ENCODE measurements at places on chromosomes 3 and 15.

DNA sequence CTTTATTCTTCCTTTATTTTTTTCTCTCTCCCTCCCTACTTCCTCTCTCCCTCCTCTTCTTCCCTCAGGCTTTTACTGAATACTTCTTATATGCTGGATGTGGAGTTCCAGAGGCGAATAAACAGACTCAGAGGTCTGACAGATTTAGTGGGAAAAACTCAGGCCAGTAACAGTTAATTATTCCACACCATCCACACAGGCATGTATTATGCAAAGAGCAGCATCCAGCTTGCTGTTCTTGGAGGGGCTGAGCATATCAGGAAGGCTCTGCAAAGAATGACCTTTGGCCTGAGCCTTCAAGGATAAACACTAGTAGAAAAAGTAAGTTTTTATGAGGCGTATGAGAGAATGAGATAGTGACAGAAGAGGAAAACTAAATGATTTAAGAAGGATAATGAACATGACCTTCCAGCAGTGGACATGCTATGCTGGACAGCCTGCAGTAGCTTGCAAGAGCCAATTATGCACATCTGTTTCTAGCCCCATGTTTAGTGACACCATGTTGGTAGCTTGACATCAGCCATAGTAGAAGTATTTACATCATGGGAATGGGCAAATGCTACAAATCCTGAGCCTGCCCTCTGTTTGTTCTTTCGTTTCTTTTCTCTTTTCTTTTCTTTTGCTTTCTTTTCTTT, 387.4 kb downstream of the EPHB1 start:
- no peak for DNase-seq

GRCh38 chr3:120459196-120459595, 8.4 kb upstream of the FSTL1 start:
- DNase-seq, result no peak

GRCh38 chr3:13536432-13536831, 12.5 kb upstream of the FBLN2 start:
- peak; percentile 46 for DNase-seq

GRCh38 chr3:112979244-112979832, 4.4 kb upstream of the CD200R1 start:
- no peak for DNase-seq

DNA sequence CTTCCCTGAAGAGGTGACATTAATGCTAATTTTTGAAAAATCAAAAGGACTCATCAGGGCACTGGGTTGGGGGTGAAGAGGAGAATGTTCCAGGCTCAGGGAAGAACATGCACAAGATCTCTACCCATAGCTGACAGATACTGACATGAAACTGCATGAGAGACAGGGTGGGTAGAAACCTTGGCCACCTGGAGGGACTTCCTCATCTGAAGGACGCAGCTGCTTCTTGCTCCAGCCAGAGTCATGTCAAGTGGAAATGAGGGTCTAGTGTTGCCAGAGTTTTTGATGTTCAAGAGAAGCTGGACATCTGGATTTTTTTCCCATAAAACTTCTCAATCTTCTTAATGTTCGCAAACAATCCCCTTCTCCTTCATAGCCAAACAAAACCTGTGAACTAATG, 29.7 kb downstream of the AMOTL2 start:
- DNase-seq, result no peak

- no peak for DNase-seq
Measured at GRCh38 chr15:68550004-68550403, 28.8 kb upstream of the CORO2B start.

DNA sequence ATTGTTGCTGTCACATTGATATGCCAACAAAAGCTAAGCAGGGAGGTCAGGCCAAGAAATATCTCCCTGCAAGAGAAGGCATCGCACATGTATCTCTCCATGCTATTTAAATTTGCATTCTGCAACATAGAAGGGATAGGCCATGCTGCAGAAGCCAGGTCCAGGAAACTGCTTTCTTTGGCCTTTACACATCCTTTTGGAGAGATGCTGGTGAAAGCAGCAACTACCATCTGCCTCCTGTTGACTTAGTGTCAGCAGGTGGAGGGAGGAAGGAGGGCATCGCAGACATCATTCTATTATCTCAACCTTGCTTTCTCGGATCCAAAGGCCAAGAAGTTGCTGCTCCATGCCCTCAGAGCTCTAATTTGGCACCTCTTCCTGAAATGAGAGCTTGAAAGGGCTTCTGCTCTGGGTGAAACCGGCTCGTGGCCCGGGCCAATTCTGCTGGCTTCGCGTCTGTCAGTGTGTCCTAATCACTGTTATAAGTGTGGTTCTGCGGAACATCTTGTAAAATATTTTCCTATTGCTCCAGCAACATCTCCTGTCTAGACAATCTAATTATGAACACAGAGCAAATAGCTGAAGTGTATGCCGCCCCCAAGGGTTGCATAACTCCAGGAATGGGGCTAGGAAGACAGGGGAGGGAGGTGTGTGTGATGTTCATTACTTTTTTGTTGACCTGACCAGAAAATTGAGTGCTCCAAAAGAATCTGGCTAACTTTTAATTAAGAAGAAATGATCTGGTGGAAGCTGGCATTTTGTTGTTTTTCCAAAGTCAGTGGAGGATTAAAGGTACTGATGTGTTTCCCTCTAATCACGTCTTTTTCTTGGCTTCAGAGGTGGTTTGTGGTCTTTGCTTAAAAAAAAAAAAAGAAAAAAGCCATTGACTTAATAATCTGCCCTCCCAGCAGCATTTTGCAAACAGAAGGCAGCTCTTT, 89.1 kb downstream of the TPRG1 start:
- no peak for DNase-seq

DNA sequence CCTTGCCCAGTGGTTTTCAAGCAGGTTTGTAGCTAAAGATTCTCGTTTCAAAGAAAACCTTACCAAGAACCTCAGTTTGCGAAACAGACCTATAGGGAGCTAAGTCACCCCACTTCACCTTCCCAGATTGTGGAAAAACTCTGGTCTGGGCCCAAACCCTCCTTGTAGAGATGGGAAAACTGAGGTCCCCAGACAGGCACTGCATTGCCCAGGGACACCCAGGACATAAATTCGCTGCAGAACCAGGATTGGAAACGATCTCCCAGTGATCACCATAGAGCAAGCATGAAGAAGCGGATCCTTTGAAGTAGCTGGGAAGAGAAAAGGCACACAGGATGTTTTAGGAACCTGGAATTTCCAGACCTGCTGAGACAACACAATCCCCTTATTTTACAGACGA, 85.6 kb upstream of the PIAS1 start:
- DNase-seq, result no peak

GRCh38 chr3:59938828-59939227, 889.0 kb upstream of the CFAP20DC start:
- no peak for DNase-seq

GRCh38 chr3:9402410-9403228, 5.2 kb downstream of the SETD5 start:
- no peak for DNase-seq

DNA sequence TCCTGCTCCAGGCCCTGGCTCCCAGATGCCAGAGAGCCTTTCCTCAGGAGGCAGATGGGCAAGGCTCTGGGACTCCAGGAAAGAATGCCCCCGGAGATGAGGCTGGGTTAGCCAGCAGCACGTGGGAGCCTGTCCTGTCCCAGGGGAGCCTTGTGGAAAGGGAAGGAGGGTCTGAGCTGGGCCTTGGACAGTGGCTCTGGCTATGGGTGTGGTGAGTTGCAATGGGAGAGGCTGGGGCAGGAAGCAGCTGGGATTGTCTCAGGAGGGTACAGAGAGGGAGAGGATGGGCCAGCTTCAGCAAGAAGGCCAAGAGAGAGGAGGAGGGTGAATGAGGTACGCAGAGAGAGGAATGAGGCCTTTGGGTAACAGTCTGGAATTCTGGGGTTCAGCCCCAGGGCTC, 17.4 kb upstream of the CACNA2D2 start:
- DNase-seq, result no peak

- DNase-seq, result no peak
Measured at GRCh38 chr3:125402639-125403038, 27.5 kb upstream of the ZNF148 start.

DNA sequence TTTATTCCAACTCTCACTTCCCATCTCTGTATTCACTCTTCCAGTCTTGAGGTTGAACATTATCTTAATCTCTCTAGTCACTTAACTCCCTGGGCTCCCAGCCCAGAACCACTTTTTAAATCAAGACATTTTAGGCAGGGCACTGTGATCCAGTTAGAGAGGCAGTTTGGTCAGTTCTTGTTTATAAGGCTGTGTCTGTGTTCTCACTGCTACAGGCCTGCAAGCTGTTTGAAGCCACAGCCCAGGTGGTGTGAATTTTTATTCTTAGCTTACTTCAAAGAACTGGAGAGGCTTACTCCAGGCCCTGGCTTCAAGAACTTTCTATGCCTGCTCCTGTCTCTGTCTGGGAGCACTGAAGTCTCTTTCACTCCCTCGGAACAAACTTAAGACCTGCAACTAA, 906.1 kb downstream of the CADM2 start:
- no peak for DNase-seq

GRCh38 chr15:93141371-93141794, 52.4 kb upstream of the RGMA start:
- no peak for DNase-seq

DNA sequence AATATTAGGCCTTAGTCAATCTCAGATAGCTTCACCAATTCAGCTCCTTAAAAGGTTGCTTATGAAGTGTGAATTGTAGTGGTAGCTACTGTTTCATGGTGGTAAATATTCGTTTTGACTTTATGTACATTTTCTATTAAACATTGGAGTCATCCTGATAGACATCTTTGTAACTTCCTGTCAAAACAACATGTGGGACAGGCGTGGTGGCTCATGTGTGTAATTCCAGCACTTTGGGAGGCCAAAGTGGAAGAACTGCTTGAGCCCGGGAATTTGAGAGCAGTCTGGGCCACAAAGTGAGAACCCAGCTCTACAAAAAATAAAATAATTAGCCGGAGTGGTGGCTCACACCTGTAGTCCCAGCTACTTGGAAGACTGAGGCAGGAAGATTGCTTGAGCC, 2.0 kb upstream of the TRIM59 start:
- no peak for DNase-seq

Measured in suprapubic skin (tissue), 4 donors.